ENCODE measurements at places on chromosomes 16 and 17.

DNA sequence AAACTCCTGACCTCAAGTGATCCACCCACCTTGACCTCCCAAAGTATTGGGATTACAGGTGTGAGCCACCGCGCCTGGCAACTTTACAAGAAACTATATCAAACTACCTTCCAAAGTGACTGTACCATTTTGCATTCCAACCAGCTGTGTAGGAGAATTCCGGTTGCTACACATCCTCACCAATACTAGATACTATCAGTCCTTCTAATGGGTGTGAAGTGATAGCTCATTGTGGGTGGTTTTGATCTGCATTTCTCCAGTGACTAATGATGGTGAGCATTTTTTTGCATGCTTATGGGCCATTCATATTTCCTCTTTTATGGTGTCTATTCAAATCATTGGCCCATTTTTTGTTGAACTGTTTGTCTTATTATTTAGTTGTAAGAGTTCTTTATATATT is 37.7 kb downstream of the SCNN1B start:
- DNase-seq = no peak

DNA sequence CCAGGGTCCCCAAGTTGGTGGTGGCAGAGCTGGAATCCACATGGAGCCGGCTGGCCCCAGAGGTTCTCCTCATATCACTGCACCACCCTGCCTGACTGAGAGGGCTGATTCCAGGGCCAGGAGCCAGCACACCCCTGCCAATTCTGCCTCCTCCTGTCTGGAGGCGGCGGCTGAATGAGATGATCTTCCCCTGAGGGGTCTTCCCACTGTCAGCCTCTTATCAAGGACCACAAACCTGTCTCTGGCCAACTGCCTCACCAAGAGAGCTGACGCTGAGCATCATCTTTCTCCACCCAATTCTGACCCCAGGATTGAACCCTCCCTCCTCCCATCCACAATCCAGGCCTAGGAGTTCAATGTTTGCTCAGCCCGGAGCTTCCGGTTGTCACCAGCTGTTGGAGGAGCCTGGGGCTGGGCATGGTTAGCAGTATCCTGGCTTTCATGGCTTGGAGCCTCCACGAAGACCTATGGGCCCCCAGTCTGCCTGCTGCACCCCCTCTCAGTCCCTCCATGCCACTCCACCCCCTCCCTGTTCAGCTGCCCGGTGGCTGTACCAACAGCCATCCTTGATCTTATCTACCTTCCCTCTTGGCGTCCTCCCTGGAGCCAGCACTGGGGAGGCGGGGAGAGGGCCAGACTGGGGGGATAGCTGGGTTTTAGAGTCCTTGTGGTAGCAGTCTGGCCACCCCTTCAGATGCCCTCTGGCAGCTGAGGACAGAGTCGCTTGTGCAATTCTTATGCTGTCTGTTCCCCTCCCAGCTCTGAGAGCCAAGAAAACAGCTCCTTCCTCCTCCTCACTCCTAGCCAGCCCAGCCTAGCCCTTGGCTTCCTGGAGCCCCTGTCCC is 25.6 kb downstream of the ABCC3 start:
- no peak for DNase-seq

DNA sequence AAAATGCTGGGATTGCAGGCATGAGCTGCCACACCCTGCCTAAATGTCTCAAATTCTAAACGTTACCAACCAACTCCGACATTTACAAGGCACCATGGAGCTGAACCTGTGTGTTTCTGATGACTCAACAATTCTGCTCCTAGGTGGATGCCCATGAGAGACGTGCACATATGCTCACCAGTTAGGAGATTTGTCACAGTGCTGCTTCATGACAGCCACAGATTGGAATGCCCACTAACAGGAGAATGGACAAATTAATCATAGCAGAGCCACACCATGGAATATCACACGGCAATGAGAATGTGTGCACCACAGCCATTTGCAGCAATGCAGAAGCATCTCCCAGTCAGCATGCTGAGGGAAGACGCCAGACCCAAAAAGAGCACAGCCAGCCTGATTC is 8.0 kb upstream of the KCNG4 start:
- no peak for DNase-seq

DNA sequence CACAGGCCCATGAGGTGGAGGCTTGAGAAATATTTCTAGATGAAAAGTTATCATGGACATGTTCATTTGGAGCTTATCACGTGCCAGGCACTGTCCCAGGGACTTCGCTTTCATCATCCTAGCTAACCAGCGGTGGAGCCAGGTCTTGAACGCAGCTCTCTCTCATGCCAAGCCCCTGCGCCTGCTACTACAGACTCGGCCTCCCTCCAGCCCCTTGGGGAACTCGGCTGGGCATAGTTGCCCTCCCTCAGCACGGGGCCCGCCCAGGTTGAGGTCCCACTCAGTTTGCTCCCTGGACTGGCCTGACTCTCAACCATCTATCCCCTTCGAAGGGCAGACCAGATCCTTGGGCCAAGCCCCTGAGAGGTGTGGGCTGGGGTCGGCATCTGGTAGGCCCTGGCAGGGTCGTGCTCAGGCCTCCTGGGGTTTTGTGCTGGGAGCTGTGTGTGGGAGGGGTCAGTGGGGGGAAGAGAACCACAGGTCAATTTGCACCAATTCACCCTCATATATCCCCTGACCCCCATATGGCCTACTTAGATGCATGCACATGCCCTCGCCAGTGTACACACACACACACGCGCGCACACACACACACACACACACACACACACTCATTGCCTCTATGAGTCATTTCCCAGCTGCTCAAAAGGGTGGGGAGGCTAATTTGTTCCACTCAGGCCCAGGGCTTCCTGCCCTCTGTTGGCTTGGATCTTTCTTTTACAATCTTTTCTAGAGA is 12.1 kb upstream of the SCN4A start:
- peak; percentile 68 for DNase-seq

DNA sequence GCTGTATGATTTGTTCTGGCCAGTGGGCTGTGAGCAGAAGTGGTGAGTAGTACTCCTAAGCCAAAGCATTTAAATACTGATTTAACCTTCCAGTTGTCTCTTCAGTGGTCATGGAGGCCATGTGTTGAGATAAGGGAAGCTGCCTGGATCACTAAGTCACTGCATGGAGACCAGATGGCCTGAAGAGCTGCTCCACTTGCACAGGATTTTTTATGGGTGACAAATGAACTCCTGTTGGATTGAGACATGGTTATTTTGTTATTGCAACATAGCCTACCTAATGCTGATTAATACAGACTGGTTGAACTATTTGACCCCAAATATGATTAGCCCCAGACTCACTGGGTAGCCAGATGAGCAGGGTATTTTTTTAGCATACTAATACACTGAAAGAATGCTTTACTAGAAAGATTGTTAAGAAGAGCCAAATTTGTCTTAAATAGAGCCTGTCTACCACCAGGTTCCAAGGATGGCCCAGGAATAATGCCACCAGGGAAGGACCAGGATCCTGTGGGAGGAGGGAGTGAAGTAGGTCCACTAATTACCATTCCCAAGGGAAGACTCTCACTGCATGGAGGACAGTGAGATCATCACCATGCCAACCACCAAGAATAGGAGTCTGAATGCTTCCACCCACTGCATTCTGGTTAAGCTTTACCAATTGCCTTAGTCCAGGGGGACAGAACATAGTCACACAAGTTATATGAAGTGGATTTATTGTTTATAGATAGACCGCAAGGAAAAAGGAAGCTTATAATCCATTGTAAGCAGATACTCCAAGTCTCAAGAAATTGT is 187.4 kb upstream of the IRX6 start:
- no peak for DNase-seq

GRCh38 chr17:61614219-61614618 is 23.2 kb upstream of the NACA2 start:
- no peak for DNase-seq

DNA sequence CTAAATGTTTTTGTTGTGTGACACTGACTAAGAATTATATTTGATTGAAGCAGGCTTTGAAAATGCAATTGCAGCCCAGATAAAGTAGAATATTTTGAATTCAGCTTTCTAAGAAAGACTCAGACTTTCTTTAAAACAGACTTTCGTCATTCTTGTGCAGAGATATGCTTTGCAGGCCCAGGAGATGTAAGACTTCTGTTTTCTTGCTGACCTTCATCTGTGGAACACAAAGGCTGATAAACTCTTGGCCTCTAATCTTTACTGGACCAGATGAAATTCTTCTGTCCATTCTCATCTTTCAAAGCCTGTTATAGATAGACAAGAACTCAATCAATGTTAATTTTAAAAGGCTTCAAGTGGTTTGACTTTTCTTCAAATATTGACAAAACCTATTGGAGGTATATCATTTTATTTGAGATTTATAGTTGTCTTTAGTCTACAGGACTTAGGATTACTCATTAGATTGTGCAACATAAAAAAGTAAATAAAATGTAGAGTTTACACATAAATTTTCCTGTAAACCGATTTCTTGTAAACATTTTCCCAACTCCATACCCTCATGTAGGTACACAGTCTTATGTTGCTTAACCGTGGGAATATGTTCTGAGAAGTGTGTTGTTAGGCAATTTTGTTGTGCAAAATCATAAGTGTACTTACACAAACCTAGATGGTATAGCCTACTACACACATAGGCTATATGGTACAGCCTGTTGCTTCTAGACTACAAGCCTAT is 94.2 kb downstream of the MAP2K4 start:
- DNase-seq = no peak

DNA sequence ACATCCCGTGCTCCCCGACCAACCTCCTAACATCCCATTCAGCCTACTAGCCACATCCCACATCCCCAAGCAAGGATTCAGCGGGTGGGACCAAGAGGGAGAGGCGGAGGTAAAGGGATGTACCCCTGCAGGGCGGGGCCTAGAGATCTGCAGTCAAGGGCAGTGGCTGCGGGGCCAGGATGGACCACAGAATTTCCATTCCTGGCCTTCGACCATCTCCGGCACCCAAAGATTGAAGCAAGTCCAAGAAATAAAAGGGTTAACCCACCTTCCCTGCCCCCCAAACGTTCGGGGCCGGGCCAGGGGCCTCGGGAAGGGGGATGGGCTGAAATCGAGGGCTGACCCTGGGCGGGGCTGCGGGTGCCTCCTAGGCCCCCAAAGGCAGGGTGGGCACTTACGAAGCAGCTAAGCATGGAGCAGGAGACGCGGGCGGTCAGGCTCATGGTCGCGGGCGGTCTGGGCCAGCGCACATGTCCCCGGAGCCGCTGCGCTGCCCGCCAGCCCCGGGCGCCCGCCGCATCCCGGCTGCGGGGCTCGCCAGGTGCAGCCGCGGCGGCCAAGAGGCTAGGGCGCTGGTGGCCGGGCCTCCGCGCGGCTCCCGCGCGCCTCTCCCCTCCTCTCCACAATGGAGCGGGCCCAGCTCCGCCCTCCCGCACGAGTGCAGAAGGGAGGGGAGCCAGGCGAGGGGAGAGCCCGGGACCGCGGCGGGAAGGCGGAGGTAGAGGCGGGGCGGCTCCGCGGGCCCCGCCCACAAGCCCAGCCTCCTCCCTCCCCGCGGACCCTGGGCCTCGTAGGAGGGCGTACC is at the start of gene MTMR4:
Gene MTMR4, minus strand, starts transcription at position 674 of the 805 bp plus-strand sequence. Its CDS starts 231 bp downstream, at position 443.
- DNase-seq = peak; percentile 61

DNA sequence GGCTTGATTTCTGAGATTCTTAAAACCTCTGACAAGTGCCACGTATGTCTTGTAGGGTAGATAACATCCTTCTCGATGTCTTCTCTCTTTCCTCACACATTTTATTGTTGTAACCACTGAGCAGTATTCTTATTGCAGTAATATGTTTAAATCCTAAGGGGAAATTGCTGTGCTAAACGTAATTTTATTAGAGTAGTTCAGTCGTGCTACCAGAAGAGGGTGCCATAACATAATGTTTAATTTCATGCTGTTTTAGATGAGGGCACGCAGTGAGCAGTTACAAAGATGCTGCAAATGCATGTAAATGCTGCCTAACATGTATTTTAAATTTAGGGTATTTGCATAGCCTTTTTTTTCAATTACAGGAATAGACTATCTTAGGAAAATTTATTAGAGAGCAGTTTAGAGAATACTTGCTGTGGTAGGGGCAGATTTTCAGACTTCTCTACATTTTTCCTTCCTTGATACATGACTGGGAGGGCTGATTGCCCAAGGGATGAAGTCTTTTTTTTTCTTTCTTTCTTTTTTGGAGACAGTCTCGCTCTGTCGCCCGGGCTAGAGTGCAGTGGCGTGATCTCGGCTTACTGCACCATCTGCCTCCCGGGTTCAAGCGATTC is 51.7 kb downstream of the GAN start:
- DNase-seq = no peak

GRCh38 chr17:9987779-9988585 is 82.9 kb upstream of the RCVRN start:
- DNase-seq = peak; percentile 36

DNA sequence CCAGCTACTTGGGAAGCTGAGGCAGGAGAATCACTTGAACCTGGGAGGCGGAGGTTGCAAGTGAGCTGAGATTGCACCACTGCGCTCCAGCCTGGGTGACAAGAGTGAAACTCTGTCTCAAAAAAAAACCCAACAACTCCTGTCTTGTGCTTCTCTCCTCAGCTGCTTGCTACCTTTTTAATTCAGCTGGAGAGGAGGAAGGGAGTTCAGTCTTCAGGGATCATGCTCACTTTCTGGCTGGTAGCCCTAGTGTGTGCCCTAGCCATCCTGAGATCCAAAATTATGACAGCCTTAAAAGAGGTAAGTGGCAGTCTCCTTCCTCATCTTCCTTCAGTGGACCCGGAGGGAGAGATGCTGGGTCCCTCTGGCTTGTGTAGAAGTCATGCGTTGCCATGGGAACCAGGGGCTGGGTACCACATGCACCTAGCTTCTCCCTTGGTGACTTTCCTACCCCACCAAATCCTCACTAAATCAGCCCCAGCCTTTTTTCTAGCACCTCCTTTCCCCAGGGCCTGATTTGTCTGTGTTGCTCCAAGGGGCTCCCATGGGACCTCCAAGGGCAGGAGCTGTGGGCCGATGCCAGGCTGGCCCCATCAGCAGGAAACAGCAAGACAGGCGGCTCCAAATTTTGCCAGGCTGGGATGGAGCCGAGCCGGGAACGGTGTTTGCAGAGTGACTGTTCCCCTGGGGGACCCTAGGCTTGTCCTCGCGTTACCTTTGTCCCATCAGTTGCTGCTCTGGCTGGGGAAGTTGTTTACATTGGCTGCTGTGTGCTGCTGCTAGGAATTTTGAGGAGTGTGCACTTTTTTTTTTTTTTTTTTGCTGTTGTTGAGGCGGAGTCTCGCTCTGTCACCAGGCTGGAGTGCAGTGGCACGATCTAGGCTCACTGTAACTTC is 65.2 kb downstream of the ABCC1 start:
- DNase-seq = no peak

DNA sequence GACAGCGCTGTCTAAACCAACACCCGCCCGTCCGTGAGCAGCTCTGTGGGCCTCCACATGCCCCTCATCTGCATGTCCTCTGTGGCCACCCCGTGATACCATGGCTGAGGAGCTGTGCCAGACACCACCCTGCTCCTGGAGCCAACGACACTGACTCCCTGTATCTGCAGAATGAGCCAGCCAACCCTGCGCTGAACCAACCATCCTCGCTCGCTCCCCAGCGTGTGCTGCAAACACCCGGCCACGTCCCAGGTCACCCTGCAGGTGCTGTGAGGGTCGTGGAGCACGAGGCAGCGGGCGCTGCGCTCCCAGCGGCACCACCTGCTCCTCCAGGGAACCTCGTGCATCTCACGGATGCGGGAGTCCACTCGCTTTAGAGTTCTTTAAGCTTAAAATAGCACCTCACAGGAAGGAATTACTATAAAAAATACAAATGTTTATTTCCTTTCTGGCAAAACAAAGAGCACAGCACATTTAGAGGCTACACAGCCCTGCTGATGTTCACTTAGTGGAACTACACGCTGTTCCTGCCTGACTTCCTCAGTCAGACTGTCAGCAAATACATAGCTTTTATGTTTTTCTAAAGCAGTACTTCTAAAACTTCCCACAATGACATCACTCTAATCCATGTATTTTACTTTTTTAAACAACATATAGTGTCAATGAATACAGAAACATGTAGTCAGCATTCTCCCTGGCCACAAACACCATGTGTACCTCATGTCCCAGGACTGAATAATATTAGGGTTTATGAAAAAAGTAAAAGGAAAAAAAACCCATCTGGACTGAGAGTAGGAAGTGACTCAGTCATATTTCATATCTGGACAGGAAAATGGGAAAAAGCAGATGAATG is 43.5 kb downstream of the MAP1LC3B start:
- no peak for DNase-seq

Measured in activated gamma-delta T cell treated with Interleukin-2 at 50 U/mL for 16 hours (primary cell).